ENCODE measurements at places on chromosomes 4 and X. TPM values are rescaled to one million over a fixed set of nuclear protein-coding genes. Genes with fewer than 3 reads are reported as not detected.

GRCh38 chr4:6090931-6091330, 72.7 kb upstream of the C4orf50 start:
- no peak for DNase-seq

- DNase-seq: no peak
These were observed 3.9 kb upstream of the TMPRSS11B start for GRCh38 chr4:68249434-68249833.

GRCh38 chr4:44446801-44447562, 1.6 kb downstream of the KCTD8 start:
- DNase-seq: no peak

The HPGD gene
- 1.1 TPM for total RNA-seq

- no peak for DNase-seq
These were observed 78.2 kb upstream of the GUCY1A1 start for GRCh38 chr4:155588437-155588836.

- peak; percentile 58 for DNase-seq
These were observed 152.3 kb downstream of the WDFY3 start for GRCh38 chr4:84814094-84814750.

The PF4V1 gene
- total RNA-seq: not detected

The NRK gene
- not detected for total RNA-seq

- DNase-seq: no peak
These were observed 23.6 kb downstream of the NOP14 start for GRCh38 chr4:2939383-2940243.

- DNase-seq: no peak
These were observed 903.0 kb downstream of the FSTL5 start for GRCh38 chr4:161260819-161261218.

GRCh38 chr4:180828455-180829018, 1414.7 kb upstream of the TENM3 start:
- peak; percentile 15 for DNase-seq

GRCh38 chr4:153364061-153364460, 19.6 kb downstream of the MND1 start:
- no peak for DNase-seq

DNA sequence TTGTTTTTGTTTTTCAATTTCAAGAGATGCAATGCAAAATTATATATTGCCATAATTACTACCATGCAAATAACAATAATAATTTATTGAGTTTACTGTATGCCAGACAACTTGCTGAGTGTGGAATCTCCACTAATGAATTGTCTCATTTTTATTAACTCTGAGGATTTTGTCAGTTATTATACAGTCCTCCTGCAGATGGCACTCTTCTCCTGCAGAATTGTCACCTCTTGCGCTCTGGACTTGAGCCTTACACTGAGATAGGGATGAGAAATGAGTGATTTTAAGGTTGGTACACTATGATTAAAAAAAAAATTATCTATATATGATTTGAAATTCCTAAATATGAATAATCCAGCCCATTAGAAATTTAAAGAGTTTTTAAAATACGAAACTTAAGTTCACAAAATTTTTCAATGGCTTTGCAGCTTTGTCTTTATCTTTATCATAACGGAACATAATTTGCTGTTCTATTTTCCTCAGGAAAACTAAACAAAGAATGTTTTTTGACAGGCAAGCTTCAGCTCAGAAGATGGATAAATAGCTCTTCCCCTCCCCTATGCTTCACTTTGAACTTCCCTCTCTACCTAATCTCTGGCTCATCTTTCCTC, 12.7 kb upstream of the PAQR3 start:
- peak; percentile 45 for DNase-seq

DNA sequence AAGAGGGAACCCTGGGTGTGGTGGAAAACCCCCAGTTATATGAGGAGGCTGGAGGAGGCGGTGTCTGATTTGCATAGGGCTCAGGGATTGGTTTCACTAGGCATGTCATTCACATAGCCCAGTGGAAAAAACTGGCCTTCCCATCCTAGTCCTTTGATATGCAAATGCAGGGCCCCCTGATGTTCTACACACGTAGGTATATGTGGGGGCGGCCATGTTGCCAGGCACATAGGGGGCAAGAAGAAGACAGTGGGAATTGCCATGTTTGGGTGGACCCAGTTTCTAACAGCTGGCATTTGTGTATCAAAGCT, 34.0 kb upstream of the ENPP6 start:
- no peak for DNase-seq

DNA sequence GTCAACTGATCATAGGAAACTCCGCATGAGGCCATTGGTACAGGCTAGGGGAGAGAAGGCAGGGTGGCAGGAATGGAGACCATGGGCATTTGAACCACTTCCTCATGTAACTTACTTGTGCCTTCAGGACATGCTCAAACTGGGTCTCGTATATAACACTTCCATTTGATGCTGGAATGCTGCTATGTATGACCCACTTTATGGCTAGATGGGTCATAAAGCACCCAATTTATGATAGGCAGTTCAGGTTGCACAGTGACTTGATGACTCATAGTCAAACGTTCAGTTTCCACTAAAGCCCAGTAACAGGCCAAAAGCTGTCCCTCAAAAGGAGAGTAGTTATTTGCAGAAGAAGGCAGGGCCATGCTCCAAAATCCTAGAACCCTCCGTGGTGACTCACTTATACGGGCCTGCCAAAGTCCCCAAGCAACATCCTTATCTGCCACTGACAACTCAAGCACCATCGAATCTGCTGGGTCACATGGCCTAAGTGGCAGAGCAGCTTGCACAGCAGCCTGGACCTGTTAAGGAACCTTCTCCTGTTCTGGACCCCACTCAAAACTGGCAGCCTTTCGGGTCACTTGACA, 236.4 kb downstream of the ZC4H2 start:
- DNase-seq: no peak

The SYTL5 gene
- total RNA-seq: 0.17 TPM

- no peak for DNase-seq
These were observed 7.5 kb downstream of the CD99 start for GRCh38 chrX:2698604-2699003.

DNA sequence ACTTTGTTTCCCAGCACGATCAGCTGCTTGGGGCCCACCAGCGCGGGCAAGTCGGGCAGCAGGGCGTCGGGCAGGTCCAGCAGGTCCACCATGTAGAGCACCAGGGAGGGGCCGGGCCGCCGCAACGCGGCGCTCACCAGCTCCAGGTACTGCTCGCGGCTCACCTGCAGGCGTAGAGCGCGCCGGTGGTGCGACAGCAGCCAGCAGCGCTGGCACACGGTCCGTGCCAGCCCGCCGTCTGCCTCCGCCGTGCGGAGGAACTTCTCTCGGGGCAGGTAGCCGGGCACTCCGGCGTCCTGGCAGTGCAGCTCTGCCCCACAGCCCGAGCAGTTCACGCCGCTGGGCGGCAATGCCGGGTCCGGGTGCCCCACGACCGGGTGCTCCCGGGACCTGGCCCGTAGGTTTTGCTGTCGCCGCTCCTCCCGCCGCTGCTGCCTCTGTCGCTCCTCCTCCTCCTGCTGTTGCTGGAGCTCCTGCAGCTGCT, 527 bp downstream of the NOA1 start:
- DNase-seq: no peak

DNA sequence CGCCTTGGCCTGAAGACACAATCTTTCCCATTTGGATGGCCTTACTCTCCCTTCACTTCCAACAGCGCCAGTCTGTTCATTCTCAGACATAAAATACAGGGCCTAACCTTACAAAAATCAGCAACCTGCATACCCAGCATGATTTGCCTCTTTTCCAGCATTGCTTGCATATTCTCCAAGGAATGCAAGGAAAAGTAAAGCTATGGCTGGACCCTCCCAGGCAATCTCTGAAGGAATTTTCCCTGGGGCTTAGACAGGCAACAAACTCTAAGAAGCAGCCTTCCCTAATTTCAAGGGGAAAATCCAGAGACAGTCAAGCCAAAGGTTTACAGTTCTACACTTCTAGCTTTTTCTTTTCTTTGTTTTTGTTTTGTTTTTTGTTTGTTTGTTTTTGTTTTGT, 3.6 kb downstream of the DCTD start:
- DNase-seq: no peak

DNA sequence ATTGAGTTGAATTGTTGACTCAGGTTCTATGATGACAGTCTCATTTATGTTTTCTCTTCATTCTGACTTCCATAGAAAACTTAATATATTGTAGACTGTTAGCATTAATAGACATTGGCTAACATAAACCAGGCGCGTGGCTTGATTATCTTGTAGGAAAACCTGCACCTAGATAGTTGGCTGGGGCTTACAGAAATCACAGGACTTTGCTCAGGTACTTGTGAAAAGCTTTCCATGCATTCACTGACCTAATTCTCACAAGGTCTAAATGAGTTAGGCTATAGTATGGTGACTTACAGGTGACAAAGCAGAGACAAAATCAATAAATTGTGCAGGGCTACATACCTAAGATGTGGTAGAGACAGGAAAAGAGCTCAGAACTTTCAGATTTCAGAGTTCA, 212.8 kb downstream of the GPAT3 start:
- no peak for DNase-seq

The NOX1 gene
- 0.78 TPM for total RNA-seq

DNA sequence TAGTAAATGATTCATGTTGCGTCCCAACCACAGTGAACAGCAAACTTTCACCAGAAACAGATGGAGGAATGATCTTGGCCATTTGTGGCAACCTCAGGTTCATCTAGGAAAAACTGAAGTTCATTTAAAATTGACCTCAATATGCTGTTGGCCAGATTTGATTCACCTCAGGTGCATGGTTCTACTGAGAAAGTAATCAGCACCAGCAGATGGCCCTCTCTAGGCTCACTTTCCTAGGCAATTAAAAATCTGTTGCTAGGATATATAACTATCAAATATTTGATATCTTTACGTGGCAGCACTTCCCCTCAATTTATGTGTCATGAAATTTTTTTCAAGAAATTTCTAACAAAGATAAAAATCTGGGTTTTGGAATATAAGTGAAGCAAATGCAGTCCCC, 344.7 kb downstream of the GALNTL6 start:
- no peak for DNase-seq

The SCRG1 gene
- not detected for total RNA-seq

DNA sequence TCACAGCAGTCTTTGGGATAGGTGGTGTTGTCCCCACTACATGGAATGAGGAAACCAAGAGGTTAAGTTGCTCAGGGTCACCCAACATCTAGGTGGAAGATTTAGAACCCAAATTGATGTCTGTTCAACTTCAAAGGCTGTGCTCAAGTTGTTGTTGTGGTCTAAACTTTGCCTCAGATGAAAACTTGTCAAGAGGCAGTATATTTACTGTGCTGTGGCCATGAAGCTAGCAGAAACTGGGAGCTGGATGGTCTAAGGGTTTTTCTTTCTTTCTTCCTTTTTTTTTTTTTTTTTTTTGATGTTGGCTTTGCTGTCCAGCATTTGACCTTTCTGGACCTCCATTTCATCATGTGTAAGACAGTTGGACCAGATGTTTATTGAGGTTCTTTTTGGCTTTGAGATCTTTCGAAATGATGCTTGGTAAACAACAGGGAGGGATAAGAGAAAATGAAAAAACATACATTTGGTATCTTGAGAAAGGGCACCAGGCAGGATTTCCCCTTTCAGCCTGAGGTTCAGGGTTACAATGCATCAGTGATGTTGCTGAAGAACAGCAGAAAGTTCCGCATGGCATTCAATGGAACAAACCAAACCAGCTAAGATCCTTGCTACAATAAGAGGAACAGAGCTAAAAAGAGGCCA, 166.2 kb upstream of the RPS6KA3 start:
- no peak for DNase-seq

The PITX2 gene
- total RNA-seq: 0.95 TPM

The FGG gene
- 5.6 TPM for total RNA-seq

DNA sequence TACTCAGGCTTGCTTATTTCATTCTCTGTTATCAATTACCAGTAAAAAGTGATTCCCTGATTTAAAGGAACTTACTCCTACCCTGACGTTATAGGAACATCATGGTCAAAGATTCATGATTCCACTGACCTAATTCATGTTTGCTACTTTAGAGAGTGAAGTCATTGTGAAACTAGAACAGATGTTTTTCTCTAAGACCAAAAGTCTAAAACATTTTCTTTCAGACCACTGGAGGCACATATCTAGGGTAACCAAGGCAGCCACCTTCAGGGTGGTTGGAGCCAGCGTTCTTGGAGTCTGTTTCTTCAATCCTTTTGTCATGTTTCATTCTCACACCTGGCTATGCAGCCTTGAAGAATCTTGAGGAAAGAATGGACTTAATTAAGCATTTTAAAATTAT, 77.8 kb downstream of the GALNTL6 start:
- DNase-seq: no peak

DNA sequence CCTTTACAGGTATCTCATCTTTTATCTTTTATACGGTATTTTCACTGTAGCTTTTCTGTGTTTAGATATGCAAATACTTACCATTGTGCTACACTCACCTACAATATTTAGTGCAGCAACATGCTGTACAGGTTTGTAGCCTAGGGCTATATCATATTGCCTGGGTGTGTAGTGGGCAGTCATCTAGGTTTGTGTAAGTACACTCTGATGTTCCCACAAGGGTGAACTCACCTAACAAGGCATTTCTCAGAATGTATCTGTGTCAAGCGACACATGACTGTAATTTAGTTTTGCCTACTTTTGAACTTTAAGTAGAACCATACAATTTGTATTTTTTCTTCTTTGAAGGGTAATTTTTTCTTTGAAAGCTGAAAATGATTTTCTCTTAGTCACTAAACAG, 54.2 kb upstream of the SLC10A4 start:
- no peak for DNase-seq
